ENCODE measurements at places on chromosomes 4 and X.
A peak's percentile ranks its signal among the peaks of the same experiment; 100 is the strongest.

DNA sequence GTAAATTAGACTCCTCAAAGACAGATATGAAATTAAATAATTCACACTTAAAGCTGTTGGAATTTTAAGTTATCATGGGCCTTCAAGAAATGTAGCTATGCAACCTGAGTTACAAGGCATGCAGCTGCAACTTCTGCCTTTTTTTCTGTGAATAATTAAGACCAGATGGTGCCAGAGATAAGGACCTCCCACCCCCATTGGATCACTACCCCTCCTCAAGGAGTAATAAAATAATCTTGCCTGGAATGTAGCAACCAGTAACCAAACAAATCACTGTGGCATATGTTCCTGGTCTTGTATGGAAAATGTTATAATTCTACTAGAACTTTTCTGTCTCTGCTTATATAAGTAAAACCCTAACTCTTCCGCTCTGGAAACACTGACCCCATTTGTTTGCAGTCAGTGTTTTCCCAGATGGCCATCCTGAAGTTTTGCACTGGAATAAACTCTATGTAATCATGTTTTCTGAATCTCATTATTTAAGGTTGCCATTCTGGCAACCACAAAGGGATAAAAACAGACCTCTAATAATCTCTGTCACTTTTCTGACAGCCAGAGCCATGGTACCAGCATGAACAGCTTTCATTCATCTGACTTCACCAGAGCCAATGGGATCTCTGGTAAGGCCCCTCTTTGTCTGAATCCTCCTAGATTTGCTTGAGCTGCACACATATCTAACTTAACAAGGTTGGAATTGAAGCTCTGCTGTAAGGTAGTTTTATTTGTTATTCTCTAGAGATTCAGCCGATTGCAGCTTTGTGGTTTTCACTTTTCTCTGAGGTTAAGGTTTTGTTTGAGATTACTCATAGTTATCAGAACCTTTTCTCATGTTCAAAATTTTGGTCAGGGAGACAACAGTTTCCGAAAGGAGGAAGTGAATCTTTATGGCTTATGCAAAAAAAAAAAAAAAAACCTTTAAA is 274.6 kb downstream of the NAF1 start:
- peak; percentile 53 for DNase-seq

DNA sequence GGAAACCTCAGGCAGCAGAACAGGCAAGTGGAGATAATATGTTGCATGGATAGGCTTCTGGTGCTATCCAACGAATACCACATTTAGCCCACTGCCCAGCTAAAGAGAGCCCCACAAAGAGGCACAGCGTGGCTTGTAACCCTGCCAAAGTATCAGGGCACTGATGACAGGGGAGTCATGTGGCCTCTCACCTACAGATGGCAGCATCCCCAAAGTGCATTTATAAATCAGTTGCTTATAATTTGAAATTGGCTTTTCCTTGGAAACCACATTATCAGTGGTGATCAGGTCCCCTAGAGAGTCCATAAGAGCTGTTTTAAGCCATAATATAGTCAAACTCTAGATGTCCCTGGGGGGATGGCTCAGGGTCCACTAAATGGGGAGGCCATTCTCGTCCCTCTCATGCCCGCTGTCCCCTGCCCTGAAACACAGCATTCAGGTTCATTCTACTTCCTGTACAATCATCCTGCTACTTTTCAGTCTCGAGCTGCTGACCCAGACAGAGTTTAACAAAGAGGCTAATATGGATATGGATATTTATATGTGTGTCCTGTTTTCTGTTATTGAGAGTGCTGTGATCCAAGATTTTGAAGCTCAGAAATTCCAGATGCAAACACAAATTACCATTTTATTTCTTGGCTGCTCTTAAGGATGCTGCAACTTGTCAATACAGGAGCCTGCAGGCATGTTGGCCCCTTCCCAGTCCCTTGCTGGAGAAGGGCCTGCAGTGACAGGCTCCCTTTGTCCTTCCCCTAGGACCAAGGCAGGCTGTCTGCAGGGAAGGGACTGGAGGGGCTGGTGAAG is 28.5 kb downstream of the SRPX start:
- peak; percentile 10 for DNase-seq

DNA sequence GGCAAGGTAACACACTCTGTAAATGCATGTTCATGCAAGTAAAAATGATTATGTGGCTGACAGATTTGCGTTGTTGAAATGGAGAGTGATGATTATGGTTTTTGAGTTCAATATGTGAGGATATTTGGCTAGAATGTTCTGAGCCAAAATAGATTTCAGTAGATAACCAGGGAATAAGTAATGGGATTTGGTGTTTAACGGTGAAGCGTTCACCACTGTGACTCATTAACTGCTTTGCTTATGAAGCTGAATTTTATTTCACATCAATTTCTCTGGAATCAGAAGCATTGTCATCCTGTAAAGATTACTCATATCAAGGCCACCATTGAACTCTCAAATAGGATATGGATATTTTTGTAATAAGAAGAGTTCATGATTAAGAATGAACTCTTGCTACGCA is 11.7 kb downstream of the AFP start:
- DNase-seq: no peak

DNA sequence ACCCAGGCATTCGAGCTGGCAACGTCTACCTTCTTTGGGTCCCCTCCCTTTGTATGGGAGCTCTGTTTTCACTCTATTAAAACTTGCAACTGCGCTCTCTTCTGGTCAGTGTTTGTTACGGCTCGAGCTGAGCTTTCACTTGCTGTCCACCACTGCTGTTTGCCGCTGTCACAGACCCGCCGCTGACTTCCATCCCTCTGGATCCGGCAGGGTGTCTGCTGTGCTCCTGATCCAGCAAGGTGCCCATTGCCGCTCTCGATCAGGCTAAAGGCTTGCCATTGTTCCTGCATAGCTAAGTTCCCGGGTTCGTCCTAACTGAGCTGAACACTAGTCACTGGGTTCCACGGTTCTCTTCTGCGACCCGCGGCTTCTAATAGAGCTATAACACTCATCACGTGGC is 183.5 kb upstream of the GALNTL6 start:
- peak; percentile 67 for DNase-seq

- no peak for DNase-seq
Observed at GRCh38 chr4:182255441-182256190, 12.4 kb downstream of the TENM3 start.

DNA sequence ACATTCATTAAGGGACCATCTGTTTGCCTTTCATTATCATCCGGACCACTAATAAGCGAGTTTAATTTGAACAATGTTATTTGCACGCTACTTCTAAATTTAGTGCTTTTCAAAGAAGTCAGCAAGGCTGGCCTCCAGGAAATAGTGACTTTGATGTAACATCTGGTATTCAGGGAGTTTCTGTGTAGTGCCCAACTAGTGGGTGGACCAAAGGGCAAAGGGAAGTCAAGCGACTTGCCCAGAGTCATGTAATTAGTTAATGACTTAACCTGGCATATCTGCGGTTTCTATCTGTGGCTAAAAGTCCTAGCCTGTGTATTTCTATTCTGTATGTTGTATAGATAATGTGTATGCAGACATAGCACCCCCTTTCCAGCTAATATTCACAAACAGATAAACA is 56.3 kb upstream of the LCORL start:
- DNase-seq: no peak

DNA sequence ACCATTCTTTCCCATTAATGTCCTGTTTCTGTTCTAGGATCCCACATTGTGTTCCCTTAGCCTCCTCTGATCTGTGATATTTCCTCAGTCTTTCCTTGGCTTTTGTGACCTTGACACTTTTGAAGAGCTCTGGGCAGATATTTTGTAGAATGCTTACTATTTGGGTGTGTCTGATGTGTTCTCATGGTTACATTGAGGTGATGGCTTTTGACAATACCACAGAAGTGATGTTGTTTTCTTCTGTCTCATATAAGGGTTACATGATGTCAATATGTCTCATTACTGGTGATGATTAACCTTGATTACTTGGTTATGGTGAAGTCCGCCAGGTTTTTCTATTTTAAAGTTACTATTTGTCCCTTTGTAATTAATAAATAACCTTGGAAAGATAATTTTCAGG is 183.7 kb downstream of the SOWAHB start:
- no peak for DNase-seq

GRCh38 chr4:99102634-99103033 is 14.0 kb upstream of the ADH5 start:
- no peak for DNase-seq

DNA sequence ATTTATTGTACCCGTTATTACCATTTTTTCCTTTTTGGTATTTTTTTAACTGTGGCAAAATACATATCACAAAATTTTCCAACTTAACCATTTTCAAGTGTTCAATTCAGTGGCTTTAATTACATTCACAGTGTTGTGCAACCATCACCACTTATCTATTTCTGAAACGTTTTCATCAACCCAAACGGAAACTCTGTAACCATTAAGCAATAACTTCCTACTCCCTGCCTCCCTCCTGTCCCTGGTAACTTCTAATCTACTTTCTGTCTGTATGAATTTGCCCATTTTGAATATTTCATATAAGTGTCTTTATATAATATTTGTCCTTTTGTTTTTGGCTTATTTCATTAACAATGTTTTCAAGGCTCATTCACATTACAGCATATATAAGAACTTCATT is 57.4 kb upstream of the MSN start:
- no peak for DNase-seq

- no peak for DNase-seq
Observed at GRCh38 chr4:151218343-151218742, 58.6 kb upstream of the PRSS48 start.

GRCh38 chr4:147629783-147630730 is 12.9 kb downstream of the TMEM184C start:
- no peak for DNase-seq

DNA sequence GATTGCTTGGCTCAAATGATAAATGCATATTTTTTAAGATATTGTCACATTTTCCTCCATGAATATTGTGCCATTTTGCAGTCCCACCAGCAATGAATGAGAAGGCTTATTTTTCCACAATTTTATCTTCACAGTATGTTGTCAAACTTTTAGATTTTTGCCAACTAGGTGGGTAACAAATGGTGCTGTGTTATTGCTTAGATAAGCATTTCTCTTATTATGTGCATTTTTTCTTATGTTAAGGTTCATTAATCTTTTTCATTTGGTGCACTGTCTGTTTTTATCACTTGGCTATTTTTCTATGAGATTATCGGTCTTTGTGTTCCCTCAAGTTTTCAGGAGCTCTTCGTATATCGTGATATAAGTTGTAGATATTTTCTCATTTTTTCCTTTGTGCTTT is 13.4 kb upstream of the AFM start:
- DNase-seq: no peak

DNA sequence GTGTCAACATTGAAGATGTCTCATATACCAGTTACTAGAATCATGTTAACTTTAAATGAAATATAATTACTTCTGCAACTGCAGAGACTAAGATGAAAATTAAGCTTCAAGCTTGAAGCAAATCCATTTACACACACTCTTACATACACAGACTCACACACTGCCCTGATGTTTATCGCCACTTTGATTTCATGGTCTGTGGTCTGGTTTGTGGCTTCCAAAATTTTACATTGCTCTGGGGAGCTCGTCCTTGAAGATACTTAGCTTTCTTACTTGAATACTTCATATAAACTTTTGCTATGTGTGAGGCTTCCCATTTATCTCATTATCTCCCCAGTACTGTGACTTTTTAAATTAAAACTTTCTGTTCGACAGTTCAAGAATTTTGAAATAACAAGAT is 35.8 kb downstream of the ARHGEF38 start:
- DNase-seq: no peak

DNA sequence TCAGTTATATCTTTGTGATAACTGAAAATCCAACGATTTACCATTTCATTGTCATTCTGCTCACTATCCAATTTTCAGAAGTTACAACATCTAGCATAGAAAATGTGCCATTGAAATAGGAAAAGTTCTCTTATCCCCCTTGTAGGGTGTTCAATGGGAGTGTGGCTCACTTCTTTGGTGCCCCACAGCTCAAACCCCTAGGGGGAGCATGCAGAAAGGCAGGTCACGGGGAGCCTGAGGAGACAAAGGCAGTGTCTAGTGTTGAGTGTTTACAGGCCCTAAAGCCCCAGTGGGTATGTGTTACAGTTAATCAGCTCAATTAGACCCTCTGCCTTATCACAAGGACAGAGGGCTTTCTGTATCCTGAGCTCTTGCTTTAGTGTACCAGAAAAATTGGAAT is 243.4 kb upstream of the GRID2 start:
- DNase-seq: no peak

GRCh38 chrX:50111742-50112141 is 89.1 kb downstream of the AKAP4 start:
- DNase-seq: no peak

DNA sequence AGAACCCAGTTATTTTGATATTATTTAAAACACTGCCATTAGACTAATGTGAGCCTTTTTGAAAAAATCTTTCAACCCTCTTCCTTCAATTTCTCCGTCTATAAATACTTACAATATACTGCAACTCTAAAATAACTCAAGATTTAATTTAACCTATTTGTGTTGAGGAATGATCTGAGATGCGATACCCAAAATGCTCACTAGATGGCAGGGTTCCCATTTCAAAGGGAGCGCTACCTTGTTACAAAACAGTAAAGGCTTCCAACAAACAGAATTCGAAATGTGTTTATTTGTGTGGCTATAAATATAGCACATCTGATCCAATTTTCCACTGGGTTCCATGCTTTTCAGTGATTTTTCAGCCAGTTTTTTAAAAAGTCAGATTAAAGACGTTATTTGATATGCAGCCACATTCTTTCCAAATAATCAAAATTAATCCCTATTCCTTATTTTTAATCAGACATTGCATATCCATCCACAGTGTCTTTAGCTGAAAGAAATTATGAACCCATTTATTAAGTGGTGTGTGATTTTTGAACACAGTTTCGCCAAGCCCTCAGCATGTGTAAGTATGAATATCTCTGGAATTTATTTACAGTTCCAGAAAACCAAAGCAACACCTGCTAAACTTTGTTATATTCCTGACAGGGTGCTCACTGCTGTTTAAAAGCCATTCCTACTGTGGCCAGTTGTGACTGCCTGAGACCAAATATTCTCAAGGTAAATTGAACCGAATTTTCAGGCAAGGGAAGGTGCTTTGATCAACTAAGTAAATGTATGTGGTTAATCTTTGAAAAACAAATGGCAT is 668.0 kb upstream of the LCORL start:
- peak; percentile 59 for DNase-seq

- DNase-seq: no peak
Observed at GRCh38 chrX:33721927-33722326, 410.2 kb downstream of the FAM47A start.

GRCh38 chr4:130403221-130403620 is 1307.3 kb downstream of the C4orf33 start:
- no peak for DNase-seq

GRCh38 chrX:47166126-47166525 is 21.1 kb downstream of the RBM10 start:
- DNase-seq: no peak

DNA sequence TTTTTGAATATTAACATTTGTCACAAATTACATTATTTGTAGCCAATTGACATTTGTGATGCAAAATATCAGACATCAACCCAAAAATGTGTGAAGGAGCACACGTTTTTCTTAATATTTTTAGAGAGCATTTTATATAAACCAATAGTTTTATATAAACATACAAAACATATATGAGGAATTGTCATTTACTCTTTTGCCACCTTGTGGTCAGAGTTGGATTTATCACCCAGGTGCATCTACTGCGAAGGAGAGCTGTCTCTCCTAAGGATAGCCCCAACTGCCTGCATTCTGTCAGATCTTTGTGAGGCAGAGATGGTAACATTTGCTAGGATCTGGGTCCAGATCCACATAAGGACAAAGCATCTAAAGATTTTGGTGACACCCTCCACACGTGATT is 2.5 kb upstream of the USP27X start:
- DNase-seq: peak; percentile 15

- DNase-seq: no peak
Observed at GRCh38 chr4:42596918-42597317, 60.0 kb downstream of the ATP8A1 start.
